ENCODE measurements at places on chromosomes 6 and 20. TPM values are rescaled to one million over a fixed set of nuclear protein-coding genes. Genes with fewer than 3 reads are reported as not detected.

- DNase-seq: no peak
Observed at GRCh38 chr20:53175135-53175780, 203.1 kb downstream of the TSHZ2 start.

Gene ATG5
- 14.6 TPM for total RNA-seq

Gene FANCE
- total RNA-seq: 2.9 TPM

Gene NKX2-4
- not detected for total RNA-seq

DNA sequence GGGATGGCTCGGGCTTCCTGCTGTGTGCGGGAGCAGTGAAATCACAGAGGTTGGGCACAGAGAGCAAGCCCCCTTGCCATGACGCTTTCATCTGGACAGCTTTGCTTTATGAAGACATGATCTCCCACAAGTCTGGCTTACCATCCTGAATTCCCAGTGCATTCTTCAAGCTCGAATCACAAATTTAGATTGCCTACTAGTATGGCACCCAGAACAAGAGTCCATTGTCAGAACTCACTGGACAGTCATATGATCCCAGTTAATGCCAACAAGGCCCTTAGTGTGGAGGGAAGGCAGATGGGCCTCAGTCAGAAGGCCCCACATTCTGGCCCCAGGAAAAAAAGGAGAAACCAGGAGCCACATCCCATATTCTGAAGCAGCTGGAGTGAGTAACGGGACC, 147.3 kb upstream of the FOXQ1 start:
- no peak for DNase-seq
